ENCODE measurements at places on chromosomes 3 and 15.

DNA sequence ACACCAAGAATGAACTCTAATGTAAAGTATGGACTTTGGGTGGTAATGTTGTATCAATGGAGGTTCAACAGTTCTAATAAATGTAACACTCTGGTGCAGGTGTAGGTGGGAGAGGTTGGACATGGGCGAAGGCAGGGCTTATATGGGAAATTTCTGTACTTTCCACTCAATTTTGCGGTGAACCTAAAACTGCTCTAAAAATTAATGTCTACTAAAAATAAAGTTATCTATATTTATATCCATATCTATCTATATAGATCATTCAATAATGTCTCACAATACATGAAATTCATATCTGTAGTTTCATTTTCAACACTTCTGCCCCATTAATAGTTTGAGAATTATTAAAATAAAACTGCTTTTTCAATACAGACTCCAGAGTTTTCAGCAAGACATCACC, 49.3 kb downstream of the CD200R1 start:
- DNase-seq = no peak

DNA sequence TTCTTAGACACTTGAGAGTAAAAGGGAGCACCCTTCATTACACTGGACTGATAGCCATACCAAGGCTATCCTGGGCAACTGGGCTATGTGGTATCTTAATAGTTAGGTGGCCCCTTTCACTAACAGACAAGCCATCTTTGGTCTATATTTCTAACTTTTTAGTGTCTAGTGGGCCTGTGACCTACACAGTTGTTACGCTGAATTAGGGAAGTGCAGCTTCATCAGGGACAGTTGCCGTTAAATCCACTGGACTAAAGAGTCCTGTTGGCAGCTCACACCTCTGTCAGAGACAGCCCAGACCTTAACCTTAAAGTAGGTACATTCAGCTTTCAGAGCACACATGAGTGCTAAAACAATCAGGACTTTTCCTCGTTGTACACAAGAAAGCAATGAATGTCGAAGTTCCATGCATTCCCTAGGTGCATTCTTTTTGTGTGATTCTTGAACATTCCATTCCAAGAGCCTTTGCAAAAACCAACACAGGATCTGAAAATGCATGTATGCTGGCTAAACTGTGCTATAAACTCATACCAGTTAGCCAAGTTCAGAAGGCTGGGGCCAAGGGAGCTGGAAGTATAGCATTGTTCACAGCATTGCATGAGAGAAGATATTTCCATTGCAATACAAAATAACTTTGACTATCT, 230.2 kb upstream of the EIF1B start:
- DNase-seq = no peak

DNA sequence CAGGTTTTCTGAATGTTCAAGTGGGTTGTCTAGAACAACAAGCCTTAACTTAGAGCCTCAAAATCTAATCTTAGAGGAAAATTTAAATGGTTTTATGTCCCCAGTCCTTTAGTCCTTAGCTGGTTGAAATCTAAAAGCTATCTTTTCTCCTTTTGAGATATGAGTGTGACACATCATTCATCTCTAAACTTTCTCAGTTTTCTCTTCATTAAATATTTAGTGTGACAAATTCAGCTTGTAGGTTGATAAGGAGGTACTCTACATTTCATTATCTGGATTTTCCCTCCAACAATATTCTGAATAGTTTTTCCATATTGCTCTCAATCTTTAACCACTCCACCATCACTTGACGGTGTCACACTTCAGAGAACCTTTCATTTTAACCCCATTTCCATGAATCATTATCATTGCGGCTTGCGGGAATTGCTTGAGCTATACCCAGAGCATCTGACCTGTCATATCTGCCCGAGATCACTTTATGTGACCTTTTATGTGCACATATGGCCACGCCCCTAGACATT, 16.1 kb upstream of the ATP8B4 start:
- DNase-seq = no peak

DNA sequence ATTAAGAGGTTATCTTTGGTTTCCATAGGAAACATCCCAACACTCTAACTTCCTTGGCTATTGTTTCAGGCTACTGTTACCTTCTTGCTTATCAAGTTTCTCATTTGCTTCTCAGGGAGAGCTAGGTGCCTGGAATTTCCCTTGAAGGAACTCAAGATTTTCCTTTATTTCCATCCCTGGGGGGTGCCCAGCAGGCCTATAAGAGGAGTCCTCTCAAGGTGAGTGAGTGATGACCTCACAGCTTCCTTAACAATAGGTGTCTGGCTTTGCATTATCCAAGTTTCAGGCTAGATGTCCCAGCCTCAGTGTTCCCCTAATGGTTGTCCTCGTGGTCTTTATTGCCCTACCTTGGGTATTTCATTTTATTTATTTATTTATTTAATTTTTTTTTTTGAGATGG, 12.1 kb upstream of the CTSH start:
- DNase-seq = no peak

- DNase-seq = no peak
Observed at GRCh38 chr3:111737047-111737705, 121.9 kb upstream of the PHLDB2 start.

DNA sequence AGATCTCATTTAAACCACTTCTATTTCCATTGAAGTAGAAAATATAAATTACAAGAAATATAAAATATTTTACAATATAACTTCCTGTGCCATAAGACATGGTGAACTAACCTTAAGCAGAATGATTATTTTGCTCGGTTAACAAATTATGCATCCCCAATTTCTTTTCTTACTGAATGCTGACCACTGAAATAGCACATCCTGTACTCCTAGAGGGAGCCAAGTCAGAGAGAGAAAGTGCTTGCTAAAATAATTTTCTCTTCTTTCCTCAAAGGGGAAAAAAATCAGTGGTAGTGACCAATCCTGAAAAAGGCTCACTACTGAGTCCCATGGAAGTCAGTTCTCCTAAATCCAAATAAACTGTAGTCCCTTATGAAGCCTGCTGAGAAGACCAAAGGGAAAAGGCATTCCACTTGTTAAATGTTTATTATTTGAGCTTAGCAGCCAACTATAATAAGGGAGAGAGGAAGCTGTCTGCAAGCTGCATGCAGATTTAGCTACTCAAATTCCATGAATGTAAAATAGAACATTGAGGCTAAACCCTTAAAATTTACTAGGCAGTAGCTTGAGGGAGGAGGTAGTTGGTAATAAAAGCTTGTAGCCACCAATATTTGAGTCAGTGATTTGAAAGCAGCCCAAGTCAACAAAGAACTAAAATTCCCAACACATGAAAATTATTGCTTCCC, 33.1 kb downstream of the CEP152 start:
- no peak for DNase-seq

DNA sequence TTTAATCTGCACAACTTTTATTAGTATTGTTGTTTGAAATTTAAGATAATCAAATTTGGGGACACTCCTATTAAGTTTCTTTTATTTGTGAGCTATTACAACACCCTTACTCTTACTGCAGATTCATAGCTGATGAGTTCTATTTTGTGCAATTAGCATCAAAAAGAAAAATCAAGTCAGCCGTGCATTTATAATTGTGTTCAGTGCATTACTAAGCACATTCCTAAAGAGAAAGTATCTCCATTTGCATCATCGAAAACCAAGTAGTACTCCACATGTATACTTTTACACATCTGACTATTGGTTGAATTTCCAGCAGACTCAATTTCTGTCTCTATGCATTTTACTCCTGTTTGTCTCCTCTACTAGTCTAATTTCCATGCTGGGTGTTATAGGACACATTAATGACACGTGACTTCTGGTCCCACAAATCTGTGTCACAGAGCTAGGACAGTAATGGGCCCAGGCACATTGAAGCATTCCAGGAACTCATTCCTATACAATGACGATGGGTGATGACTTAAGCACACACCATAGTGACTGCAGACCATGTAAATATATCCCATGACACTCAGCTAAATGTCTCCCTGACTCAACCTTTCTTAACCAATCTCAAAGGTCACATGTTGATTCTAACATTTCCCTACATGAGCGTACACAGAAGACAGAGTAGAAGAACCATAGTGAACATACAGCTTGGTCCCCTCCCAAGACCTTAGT, 477.5 kb downstream of the LPP start:
- no peak for DNase-seq
